T-helper 9 cell (primary cell): ENCODE measurements at places on chromosomes 3 and 15.

DNA sequence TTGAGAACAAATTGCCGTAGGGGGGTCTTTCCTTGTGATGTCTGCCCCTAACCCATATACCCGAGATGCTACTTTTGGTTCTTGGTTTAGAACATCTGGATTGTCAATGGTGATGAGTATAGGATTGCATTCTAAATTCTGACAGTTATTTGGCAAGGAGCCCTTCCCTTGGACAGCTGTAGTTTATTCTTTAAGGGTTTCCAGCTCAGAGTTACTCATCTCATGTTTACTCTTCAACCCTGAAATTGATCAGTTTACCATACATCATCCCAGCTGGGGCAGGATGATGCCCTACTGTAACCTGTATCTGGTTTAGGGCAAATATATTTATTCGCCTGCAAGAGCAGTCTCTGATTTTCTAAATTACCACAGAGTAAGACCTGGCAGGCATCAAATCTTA lies 85.7 kb upstream of the XCR1 start:
- no peak for DNase-seq

DNA sequence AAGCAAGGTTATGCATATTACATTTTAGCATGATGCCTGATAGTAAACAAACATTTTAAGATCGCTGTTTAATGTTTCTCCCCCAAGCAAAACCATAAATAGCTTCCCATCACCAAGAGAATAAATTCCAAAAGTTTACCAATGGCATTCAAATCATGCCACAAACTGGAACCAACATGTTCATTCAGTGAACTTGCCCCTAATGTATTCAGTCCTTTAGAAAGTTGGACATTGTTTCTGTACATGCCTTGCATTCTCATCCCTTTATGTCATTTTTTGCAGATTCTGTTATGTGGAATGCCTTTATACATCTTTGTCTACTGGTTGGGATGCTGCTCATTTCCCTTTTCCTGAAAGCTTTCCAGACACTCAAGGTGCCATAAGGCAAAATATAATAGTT lies 105.5 kb downstream of the PYDC2 start:
- DNase-seq, result no peak

GRCh38 chr3:194304186-194304917 lies 46.8 kb downstream of the CPN2 start:
- no peak for DNase-seq

DNA sequence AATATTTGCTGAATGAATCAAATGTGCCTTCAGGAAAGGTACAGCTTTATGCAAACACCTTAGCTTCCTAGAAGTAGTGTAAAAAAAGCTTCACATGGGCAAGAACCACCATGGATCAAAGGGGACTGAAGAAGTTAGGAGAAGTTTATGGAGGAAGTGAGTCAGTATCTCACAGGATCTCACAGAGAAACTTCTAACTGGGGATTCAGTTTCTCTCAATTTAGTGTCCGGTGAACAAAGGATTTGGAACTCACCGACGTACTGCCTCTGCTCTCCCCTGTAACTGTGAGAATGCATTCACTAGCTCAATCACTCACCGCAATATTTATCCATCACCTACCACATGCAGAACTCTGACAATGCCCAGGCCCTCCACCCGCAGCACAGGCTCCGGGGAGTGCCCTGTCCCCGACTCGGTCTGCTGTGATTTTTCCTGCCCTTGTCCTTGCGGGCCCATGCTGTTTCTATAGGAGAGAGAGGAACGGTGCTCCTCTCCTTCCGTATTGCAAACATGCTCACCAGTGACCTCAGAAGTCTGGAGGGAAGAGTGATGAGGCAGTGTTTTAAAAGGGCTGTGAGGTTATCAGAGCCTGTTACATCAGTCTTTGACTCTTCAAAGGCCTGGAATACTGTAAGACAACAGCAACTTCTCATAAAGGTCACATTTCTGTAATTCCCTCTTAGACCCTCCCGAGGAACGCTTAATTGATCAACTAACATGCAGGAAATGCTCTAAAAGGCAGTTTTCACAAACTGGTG lies 222.5 kb upstream of the ICE2 start:
- DNase-seq, result no peak

DNA sequence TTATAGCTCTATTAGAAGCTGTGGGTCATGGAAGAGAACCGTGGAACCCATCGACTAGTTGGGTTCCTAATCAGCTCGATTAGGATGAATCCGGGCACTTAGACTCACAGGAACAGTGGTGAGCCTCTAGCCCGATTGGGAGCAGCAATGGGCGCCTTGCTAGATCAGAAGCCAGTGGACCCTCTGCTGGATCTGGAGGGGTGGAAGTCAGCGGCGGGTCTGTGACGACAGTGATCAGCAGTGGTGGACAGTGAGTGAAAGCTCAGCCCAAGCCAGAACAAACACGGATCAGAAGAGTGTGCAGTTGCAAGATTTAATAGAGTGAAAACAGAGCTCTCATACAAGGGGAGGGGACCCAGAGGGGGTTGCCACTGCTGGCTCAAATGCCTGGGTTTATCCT lies 1170.2 kb downstream of the OTOL1 start:
- DNase-seq, result no peak

GRCh38 chr3:187000711-187001151 lies 70.4 kb downstream of the ST6GAL1 start:
- no peak for DNase-seq

DNA sequence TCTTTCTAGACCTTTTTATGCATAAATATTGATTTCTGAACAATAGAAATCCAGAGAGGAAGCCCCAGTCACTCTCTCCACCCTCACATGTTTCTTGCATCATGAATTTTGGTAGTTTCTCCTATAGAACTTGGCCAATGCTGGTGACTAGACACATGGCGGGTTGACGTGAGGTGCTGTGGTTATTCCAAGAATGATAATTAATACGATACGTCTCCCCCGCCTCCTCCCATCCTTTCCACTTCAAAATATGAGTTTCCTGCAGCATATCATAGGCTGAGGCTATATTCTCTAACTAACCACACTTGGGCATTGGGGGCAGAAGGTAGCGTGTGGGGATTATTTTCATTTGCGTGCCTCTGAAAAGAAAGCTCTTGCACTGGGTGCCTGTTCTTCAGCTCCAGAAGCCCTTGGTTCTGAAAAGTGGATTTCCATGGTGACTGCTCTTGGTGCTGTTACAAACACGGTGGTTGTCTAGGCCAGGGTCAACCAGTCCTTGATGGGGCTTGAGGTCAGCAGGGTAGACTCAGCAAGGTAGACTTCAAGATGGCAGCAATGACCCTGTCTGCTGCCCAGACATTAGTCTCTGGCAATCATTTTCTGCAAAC lies 5.3 kb downstream of the TNFSF10 start:
- no peak for DNase-seq

DNA sequence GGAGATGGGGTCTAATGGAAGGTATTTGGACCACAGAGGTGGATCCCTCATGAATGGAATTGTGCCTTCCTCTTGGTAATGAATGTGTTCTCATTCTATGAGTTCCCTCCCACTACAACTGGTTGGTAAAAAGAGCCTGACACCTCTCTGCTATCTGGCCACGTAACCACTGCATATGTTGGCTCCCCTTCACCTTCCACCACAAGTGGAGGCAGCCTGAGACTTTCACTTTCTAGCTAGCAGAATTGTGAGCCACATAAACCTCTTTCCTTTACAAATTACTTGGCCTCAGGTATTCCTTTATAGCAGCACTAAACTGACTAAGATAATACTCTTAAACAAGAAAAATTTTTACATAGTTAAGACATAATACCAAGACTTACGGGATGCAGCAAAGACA lies 155.3 kb downstream of the NR1I2 start:
- DNase-seq, result no peak

DNA sequence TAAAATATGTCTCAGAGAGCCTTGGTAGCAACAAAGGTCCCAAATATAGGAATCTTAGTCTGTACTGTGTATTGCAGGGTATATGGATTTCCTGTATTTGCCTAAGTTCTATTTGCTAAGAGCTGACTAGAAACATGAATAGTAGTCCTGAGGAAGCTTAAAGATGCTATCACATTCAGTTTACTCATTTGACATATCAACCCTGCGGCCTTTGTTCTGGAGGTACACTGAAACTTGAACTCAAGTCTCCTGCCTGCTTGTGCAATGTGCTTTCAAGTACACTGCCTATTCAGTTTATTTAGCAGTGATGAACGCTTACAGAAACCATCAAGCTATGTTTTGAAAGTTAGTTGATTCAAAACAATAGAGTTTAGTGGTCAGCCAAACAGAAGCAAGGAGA lies 21.1 kb downstream of the IL1RAP start:
- no peak for DNase-seq

- DNase-seq, result no peak
Observed at GRCh38 chr3:13748276-13748879, 131.5 kb downstream of the WNT7A start.

GRCh38 chr15:66285533-66286280 lies 7.7 kb upstream of the DIS3L start:
- DNase-seq, result no peak

GRCh38 chr3:73280746-73281145 lies 219.3 kb downstream of the EBLN2 start:
- DNase-seq, result no peak
